ENCODE measurements at places on chromosomes 12 and 14.

DNA sequence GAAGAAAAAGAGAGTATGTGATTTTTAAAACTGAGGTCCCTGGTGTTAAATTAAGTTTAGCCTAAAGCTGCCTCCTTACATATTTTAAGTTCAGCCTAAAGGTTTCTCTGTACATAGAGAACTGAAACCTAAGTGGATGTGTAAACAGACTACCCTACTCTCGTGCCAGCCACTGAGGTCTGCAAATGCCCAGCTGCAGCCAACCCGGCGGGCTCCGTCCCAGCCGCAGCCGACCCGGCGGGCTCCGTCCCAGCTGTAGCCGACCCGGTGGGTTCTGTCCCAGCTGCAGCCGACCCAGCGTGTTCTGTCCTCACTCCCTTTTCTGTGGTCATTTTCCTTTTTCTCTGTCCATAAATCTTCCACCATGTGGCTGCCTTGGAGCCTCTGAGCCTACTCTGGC, 97.2 kb upstream of the SFSWAP start:
- no peak for DNase-seq

- DNase-seq, result no peak
Measured at GRCh38 chr12:117370588-117370987, 9.2 kb upstream of the NOS1 start.

GRCh38 chr14:89493877-89494634, 77.0 kb upstream of the FOXN3 start:
- no peak for DNase-seq

GRCh38 chr14:64746298-64747250, 42.4 kb downstream of the PLEKHG3 start:
- DNase-seq, result no peak

GRCh38 chr14:72888192-72888591, 5.7 kb downstream of the DPF3 start:
- DNase-seq, result no peak

GRCh38 chr12:93319523-93320050, 58.1 kb upstream of the NUDT4 start:
- no peak for DNase-seq

DNA sequence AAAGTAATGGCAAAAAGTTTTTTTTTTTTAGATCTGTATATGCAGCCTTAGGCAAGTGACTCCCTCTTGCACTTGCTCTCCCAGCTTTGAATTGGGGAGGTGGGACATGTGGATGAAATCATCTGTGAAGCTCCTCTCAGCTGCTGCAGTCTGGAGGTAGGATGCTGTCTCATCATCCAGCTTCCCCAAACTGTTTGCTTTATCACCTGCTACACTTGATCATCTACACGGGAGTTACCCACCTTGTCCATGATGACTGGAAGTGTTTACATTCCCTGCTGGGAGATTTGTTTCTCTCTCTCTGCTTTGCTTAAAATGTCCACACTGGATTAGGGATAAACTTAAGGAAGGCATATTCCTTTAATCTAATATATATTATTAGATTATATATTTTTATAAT, 8.5 kb upstream of the FGF23 start:
- DNase-seq, result no peak

DNA sequence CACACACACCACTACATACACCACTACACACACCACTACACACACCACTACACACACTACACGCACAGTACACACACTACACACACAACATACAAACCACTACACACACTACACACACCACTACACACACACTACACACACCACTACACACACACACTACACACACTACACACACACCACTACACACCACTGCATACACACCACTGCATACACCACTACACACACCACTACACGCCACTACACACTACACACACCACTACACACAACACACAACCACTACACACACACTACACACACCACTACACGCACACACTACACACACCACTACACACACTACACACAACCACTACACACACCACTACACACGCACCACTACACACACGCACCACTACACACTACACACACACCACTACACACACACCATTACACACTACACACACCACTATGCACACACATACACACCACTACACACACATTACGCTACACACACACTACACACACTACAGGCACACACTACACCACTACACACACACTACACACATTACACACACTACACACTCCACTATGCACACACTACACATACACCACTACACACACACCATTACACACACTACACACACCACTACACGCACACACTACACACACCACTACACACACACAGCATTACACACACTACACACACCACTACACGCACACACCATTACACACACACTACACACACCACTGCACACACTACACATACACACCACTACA, 12.5 kb downstream of the NOC4L start:
- no peak for DNase-seq

DNA sequence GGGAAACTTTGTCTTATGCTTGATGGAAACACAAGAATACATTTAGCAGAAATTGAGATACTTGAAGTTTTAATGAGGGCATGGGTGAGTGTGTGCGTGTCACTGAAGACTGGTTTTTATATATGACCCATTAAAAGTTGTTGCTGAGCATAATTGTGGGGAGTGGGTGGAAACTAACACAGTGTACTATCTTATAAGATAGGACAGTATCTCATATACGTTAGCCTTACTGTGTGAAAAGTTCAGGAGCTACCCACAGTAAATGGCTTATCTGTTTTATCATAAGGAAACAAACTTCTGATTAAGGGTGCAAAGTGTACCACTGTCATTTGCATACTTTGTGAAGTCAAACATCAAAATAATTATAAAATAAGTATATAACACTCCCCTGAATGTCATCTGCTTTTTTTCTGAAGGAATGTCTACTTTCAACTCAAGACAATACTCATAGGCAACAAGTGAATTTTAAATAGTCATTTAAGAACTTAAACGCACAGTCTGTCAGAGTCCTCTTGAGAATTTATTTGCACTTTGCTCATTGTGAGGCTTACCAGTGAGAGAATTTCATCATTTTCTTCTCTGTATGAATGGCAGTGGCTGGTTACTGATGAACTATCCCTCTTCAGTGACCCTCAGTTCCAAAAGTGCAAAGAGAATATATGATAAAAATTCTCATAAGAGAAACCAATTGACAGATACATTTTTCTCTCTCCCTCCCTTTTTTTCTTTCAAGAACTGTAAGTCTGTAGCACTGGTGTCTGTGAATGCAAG, 4.2 kb downstream of the PDE3A start:
- no peak for DNase-seq

- no peak for DNase-seq
Measured at GRCh38 chr12:85559536-85559935, 276.7 kb downstream of the RASSF9 start.

GRCh38 chr14:69643430-69644200, 32.2 kb downstream of the SUSD6 start:
- DNase-seq, result no peak

GRCh38 chr12:28191051-28192048, 1.1 kb downstream of the CCDC91 start:
- peak; percentile 28 for DNase-seq

DNA sequence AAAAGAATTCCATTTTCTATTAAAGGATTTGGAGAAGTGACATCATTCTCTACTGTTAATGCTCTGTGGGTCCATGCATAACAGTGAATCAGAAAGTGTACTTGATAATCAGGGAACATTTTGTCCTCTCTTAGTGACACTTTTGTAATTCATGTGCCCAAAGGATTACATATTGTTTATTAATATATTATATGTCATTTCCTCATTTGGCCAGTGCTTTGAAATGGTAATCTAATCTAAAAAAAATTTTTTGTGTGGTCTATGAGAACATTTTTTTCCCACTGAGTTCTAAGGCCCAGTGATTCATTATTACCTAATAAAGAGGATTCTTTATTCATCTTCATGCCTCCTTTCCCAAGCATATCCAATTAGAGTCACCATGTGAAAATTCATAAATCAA, 79.7 kb upstream of the MYF6 start:
- DNase-seq, result no peak

GRCh38 chr12:13186302-13186701, 10.2 kb upstream of the EMP1 start:
- DNase-seq, result no peak

GRCh38 chr14:30621354-30621939, 672 bp upstream of the SCFD1 start:
- no peak for DNase-seq

DNA sequence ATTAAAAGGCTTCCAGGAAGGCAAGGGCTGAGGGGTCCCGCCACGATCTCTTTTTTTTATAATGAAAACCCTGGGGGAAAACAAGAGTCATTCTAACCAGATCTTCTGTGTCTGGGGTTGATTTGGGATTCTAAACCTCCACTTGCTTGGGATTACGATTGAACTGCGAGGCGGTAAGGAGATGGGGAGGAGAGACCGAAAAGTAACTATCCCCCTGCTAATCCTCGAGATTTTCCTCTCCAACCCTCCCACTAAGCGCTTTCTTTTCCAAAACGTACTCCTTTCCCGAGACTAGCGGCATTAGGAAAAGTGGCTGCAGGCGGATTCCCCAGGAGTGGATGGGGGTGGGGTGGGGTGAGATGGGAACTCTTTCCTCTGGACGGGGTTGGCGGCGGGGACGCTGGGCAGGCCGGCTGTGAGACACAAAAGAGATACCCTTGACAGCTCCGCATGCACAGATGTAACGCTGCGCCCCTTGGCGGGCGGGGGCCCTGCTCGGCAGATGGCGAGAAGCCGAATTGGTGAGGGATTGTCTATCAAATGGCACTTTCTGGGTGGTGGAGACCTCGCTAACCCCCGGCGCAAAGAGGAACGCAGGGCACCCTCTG, 830 bp upstream of the SRRM4 start:
- DNase-seq, result peak; percentile 80

DNA sequence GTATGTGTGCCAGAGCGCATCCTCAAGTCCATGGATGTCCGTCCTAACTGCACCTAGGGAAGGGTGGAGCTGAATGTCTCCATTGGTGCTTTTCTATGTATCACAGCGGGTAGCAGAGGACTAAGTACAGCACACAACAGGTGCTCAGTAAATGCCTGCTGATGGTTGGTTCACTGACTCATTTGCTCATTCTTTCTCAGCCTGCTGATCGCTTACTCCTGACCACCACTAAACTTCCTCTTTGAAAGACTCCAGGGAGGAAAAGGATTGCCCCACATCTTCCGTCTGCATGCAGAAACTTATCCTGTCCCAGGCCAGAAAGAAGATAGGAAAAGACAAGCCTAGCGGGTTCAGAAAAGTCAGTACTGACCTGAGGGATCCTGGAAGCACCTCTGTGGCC, 66.3 kb downstream of the B4GALNT3 start:
- no peak for DNase-seq

DNA sequence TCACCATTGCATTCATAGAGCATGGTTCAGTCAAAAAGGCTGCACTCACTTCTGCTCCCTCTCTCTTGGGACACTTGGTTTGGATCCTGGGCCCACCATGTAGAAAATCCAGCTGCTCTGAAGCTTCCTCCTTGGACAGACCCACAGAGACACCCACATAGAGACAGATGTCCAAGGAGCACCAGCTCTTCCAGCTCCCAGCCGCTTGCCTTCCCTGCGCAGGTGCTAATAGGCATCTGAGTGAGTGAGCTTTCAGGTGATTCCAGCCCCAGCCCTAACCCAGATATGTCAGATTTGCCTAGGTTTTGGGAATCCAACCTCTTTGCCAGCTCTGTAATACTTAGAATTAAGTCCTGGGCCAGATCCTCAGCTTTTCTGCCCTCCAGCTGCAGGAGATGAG, 38.6 kb downstream of the DLK1 start:
- DNase-seq, result no peak

DNA sequence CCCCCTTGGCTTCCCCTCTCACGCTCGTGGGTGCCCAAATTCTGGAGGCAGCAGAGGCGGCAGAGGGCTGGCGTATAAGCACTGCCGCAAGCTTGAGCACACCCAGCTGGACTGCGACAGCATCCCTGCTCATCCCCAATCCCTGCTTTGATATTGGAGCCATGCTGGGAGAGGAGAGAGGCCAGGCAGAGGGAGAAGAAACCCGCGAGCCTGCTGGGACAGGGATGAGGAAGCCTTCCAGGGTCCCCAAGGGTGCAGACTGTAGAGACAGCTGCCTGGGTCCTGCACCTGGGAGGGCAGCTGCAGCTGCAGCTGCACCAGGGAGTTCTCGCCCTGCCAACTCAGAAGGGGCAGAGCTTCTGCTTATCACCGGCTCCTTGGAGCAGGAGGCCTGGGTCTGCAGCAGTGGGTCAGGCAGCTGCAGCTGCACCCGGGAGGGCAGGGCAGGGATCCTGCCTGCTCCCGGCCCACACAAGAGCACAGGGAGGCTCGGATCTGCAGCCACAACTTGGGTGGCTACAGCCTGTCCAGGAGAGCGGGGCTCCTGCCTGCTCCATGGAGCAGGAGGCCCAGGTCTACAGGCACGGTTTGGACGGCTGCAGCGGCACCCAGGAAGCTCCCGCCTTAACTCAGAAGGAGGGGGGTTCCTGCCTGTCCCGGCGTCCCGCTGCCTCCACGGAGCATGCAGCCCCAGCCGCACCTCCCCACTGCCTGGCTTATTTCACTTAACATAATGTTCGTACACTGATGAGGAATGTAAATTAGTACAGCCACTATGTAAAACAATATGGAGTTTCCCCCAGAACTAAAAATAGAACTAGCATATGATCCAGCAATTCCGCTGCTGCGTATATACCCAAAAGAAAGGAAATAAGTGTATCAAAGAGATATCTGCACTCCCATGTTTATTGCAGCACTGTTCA, 60.4 kb upstream of the SGPP1 start:
- no peak for DNase-seq

DNA sequence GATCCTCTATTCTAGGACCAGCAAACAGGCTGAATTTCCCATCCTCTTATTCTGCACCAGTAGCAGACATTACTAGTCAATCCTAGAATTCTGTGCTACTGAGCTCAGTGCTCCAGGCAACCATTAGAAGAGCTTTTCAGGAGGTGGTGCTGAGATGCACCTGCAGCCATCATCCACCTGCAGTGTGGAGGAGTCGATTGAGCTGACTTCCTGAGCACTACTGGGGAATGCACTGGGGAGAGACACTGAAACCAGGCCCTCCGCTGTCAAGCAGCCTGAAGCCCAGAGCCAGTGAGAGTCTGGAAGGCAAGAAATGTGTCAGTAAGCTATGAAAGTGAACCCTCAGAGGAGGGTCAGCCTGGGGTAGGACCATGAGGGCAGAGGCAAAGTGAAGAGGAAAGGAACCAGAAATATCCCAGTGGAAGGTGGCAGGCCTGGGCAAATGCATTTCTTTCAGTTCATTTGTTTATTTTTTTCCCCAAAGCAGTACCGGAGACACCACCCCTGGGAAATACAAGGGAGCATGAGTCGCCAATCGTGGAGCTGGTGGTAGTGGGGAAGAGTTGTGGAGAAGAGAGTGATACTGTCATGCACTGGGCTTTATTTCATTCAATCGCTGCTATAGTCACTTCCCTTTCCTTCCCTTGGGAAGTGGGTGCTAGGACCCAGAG, 23.0 kb upstream of the SERPINA4 start:
- DNase-seq, result no peak

Measured in D341Med (cell line).